ENCODE measurements at places on chromosomes 3 and 15.

DNA sequence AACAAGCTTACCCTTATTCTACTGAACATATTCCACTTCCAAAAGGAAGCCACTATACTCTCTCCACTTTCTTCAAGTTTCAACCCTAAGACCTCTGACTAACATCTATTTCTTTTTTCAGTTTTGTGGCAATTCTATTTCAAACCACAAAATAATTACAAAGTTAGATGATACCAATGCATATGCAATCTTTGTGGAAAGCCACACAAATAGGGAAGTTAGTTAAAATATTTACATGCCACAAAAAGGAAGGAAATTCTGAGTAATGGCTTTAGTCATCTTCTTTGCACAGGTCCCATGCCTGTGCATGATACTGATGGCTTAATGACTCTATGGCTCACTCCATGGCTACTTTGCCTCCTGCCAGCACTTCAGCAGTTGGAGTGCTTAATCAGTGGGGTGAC lies 57.0 kb upstream of the MCTP2 start:
- no peak for DNase-seq

- DNase-seq = no peak
These were observed 47.3 kb downstream of the NSMCE3 start for GRCh38 chr15:29222129-29222853.

DNA sequence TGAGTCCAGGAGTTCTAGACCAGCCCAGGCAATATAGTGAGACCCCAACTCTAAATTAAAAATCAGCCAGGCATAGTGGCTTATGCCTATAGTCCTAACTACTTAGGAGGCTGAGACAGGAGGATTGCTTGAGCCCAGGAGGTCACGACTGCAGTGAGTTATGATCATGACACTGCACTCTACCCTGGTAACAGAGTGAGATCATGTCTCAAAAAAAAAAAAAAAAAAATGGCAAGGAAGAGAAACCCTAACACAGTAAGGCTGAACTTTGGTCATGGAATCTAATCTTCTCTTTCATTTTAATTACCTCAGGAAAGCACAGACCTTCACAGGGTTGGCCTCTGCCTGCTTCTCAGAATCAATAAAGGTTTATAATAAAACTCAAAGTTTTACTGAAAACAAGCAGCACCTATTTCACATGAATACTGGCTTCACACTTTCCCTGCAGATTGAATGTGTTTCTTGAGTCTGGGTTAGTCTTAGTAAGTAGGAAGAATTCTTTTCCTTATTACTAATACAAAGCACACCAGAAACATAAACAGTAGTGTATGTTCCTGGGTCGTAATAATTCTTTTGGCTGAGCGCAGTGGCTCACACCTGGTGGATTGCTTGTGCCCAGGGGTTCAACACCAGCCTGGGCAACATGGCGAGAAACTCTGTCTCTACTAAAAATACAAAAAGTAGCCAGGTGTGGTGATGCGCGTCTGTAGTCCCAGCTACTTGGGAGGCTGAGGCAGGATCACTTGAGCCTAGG lies 11.6 kb upstream of the NR2C2 start:
- DNase-seq = no peak

- DNase-seq = no peak
These were observed 200.1 kb upstream of the GAP43 start for GRCh38 chr3:115423170-115423569.

DNA sequence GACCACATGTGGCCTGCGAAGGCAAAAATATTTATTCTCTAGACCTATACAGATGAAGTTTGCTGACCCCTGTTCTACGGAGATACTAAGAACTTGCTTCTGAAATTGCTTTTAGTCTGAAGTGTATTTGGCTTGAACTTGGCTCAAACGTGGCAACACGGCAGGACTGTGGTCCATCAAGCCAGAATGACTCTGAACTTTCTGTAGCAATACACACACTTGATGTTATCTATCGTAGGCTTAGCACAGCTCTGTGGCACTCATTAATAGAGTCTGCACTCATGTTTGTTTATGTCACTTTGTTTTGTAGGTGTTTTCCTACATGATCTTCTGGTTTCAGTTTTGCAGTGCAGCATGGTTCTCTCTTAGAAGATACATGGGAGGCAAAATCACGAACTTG lies 298.1 kb downstream of the ADAMTS17 start:
- DNase-seq = no peak

DNA sequence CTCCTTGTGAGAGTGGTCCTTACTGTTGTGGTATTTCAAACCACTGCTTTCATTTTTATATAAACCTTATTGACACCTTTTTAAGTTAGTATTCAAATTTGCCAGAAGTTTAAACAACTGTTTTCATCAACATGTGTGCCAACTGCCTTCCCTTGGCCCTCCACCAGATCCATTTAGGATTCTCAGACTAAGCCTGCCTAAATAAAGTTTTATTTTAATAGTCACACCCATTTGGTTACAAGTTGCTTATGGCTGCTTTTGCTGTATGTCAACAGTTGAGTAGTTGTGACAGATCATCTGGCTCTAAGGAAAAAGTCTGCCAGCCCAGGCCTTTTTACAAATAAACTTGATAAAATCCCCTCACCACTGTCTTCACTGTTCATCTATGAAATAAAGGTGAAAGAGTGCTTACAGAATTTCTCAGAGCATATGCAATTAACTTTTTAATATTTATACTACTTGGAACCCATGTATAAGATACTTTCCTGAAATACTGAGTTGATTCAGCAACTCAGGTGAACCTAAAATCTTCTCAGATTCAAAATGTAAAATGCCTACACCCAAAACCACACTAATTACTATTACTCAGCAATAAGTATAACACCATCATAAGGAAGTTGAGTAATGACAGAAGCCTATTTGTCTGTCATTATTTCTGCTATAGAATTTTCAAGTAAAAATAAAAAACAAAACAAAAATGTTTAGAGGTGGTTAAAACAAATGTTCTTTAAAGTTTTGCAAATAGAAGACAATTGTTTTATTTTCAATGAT lies 35.1 kb downstream of the PEAK1 start:
- no peak for DNase-seq

- no peak for DNase-seq
These were observed 99.3 kb upstream of the CHRNA7 start for GRCh38 chr15:31930967-31931366.

- DNase-seq = no peak
These were observed 10.5 kb downstream of the NR2C2 start for GRCh38 chr3:14957925-14958324.

DNA sequence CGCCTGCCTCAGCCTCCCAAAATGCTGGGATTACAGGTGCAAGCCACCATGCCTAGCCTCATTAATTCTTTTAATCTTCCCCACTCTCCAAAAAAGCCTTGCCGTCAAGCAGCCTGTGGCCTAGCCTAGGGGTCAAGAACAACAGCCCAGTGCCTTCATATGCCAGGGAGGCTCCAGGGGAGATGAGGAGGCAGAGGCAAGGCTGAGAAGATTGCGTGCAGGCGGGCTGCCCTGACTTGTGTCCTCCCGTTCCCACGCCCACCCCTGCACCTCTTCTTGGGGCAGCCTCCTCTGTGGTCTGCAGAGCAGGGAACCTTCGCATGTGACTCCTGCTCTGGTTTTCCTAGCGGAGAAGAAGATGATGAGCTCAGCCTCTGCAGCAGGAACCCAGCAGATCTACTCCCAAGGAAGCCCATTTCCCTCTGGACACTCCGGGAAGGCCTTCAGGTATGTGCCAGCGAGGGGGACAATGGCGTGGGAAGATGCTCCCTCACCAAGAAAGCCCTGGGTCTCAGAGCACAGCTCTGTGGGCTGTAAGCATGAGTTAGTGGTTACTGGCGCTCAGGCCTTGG lies 118.5 kb upstream of the ABHD17C start:
- no peak for DNase-seq

- no peak for DNase-seq
These were observed 13.3 kb upstream of the EHHADH start for GRCh38 chr3:185267193-185267592.

GRCh38 chr15:58471348-58471747 lies 39.6 kb downstream of the LIPC start:
- no peak for DNase-seq

DNA sequence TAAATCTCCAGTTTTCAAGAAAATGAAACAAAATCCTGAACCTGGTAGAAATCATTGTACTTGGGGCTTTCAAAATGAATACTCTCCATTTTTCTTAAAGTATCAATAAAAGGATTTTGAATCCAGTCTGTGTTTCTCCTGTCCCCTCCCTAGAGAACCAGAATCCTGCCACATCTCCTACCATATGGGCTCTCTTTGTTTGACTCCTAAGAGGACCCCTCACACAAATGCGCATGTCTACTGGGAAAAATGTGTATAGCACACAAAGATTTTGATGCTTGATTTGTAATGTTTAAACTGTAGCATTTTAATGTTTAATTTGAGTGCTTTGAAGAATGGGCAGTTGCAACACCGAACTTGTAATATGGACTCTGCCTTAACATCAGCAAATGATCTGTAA lies 25.9 kb downstream of the LRRC3B start:
- no peak for DNase-seq
